Activated T-cell treated with anti-CD3 and anti-CD28 coated beads for 1 hour (primary cell): ENCODE measurements at places on chromosomes 4 and X.

DNA sequence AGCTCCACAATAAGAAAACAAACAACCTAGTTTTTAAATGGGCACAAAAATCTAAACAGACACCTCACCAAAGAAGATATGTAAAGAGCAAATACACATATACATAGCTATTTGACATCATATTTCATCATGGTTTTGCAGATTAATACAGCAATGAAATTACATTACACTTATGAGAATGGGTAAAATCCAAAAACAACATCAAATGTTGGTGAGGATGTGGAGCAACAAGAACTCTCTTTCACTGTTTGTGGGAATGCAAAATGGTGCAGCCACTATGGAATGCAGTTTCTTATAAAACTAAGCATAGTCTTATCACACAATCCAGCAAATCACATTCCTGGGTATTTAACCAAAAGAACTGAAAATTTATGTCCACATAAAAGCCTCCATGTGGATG is 25.0 kb downstream of the TLR6 start:
- no peak for DNase-seq

- DNase-seq, result no peak
Observed at GRCh38 chr4:35525192-35525978, 718.9 kb downstream of the ARAP2 start.

GRCh38 chrX:19953145-19953544 is 37.7 kb downstream of the BCLAF3 start:
- DNase-seq, result no peak

DNA sequence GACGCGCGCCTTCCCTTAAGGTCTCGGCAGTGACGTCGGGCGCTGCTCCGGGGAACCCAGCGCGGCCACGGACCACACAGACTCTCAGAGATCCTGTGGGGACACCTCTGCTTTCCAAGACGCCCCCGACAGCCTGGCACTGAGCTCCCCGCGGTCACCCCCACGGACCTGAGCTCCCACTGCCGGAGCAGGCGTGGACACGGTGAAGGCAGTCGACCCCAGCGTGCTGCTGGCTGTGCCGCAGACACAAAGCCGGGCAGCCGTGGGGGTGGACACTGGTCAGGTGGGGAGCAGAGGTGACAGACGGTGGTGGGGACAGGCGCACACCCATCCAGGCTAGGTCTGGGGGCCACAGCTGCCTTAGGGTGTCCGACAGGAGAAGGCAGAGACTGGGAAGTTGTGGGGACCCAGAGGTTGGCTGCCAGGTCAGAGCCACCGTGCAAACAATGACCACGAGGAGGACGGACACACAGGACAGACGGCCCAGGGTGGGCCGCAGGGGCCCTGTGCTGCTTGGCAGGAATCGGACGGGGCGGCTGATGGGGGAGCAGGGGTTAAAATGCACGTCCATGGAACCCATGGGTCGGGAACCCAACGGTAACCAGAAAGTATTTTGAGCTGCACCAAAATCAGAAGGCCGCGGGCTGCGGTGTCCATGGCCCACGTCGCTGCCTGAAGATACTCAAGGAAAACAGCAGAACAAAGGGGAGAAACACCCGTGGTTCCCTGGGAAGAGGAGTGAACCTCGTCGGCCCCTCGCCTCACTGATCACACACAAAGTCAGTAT is 16.6 kb upstream of the GTPBP6 start:
- no peak for DNase-seq

DNA sequence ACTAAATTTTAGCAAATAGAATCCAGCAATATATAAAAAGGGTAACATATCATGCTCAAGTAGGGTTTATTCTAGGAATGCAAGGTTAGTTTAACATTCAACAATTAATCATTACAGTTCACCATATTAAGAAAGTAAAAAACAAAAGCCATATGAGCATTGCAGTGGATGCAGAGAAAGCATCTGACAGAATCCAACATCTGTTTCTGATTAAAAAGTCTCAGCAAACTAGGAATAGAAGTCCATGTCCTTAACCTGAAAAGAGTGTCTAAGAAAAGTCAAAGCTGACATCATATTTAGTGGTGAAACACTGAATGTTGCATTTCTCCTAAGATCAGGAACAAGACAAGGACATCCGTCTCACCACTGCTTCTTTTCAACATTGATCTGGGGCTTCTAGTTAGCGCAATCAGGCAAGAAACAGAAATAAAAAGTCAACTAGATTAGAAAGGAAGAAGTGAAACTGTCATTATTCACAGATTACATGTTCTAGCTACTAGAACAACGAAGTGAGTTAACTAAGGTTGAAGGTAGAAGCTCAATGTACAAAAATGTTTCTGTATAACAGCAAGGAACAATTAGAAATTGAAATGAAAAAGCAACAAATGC is 49.3 kb downstream of the MRPL1 start:
- no peak for DNase-seq
